ENCODE measurements at places on chromosomes 6 and 20. TPM values are rescaled to one million over a fixed set of nuclear protein-coding genes. Genes with fewer than 3 reads are reported as not detected.

DNA sequence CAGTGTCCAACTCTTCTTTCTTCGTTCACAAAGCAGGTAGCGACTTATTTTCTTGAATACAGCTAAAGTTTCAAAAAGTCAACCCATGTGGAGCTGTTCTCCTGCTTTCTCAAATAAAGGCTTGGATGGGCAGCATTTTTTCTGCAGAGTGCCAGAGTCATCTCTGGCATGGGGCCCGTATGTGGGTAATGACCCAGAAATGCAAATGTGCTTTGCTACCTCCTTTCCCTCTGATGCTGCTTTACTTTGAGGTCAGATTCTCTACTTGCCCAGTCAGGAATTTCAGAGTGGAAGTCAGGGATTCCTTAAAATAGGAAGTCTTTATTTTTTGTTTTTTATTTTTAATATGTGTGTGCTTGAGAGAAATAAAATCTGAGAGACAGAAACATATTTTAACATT, 4.9 kb downstream of the NKAIN2 start:
- DNase-seq, result no peak

DNA sequence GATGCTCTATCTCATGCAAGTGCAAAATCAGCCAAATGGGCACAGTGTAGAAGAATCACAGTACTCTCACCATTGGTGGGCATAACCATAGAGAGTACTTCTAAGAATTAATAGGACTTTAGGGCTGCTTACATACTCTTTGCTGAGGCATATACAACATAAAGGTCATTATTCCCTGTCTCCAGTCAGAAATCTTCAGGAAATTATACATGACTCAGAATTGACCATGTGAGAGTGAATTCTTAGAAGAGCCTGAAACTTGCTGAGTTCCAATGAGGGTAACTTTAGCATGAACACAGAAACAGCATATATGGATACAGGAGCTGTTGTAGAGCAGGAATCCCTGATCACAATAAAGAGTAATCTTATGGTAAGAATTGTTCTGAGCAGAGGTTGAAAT, 498.7 kb downstream of the TENT5A start:
- DNase-seq, result no peak

DNA sequence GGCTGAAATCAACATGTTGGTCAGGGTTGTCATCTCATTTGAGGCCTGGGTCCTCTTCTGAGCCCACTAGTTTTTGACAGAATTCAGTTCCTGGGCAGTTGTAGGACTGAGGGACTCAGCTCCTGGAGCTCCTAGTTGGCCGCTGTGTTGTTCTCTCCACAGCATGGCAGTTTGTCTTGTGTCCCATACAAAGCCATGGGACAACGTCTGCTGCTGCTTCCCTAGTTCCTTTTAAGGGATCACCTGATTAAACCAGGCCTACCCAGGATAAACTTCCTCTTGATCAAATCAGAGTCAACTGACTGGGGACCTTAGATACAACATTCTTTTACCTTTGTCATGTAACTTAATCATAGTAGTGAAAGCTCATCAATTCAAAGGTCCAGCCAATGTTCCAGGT, 141.0 kb downstream of the BCAS1 start:
- no peak for DNase-seq

DNA sequence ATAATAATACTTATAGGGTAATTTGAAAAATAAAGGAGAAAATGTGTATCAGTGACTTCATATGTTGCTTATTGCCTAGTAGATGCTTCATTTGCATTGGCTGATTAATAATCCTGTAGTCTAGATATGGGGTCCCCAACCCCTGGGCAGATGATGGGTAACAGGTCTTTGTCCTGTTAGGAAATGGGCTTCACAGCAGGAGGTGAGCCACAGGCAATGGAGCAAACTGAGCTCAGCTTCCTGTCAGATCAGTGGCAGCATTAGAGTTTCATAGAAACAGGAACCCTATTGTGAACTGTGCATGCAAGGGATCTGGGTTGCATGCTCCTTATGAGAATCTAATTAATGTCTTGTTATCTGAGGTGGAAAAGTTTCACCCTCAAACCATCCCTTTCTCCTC, 1049.5 kb upstream of the EPHA7 start:
- no peak for DNase-seq

- no peak for DNase-seq
Observed at GRCh38 chr6:36852481-36853147, 13.4 kb upstream of the CPNE5 start.

DNA sequence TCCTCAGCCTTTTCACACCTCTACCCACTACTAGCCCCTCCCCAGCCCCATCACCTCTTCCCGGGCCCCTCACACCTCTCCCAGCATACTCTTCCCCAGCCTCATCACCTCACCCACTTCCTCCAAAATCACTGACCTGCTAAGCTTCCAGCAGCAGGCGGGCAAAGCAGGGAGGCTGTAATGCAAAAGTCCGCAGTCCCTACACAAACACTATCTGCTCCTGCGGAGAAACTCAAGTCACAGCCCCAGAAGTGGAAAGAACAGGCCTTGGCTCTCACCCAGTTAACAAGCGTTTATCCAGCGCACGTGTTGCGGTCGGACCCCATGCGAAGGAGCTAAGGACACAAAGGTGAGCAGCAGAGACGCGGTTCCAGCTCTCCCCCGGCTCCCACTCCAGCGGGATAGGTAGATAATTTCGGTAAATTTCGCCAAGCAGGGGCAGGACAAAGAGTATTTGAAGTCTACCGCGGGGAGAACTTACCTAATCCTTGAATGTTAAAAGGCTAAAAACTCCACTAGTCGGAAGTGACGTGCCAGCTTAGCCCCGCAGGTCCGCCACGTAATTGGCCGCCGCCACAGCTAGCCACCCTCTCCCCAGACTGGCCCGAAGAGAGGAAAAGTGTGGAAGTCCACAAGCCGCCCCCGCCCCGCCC, 728 bp upstream of the TRIM39 start:
- DNase-seq, result peak; percentile 34

GRCh38 chr20:53981752-53982437, 88.5 kb downstream of the BCAS1 start:
- no peak for DNase-seq

- DNase-seq, result no peak
Observed at GRCh38 chr6:169188475-169188874, 65.2 kb downstream of the THBS2 start.

DNA sequence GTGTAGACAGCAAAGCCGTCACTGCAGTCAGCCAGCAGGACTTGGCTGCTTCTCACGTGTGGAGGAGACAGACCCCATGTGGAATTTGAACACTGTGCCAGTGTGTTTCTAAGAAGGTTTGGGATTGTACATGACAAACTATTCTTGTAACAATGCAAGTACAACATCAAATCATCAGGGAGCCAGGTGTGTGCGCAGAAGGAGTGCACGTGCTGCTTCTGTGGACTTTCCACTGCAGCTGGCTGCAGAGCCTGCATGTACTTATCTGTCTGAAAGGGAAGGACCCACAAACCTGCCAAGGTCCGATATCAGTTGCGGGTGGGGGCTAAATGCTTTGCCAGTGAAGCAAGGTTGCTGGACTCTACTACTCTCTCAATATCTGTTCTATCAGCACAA, 211.6 kb downstream of the WDR27 start:
- no peak for DNase-seq

DNA sequence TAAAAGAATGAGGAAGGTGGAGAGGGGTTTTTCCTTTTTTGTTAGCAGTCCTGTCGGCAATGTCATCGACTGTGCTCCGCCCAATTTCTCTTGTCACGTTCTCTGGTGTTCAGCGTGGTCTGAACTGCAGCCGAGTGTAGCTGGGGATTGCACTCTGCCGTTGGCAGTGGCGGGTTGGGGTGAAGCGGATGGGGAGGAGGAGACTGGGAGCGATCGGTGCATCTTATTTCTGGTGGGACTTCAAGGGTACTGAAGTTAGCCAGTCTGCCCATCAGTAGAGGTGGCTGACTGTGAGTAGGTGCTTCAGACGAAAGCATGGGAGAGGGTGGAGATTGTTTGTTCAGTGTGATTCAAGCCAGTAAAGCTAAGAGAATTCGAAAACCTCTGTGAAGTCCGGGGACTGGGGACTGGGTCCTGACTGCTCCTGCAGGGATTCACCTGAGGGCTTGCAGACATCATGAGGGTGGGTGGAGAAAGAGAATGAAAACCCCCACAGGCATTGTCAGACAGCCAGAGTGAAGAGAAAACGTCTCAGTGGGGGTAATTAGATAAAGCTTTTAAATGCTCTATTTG, 5.1 kb downstream of the RREB1 start:
- no peak for DNase-seq

DNA sequence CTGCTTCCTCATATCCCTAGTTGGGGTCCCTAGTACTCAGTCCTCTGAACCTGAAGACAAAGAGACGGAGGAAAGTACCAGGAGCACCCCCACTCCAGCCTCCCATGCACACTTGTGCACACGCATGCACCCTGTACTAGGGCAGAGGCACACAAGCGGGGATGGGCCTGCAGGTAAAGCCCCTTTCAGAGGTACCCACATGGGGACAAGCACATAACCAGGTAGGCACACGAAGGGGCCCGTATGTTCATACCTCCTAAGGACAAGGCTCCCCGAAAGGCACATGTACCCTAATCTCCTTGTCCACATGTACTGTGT, 1.1 kb downstream of the TMEM151B start:
- DNase-seq, result no peak

GRCh38 chr6:20028562-20028961, 183.7 kb downstream of the MBOAT1 start:
- DNase-seq, result no peak

GRCh38 chr20:51118216-51118615, 95.3 kb upstream of the KCNG1 start:
- no peak for DNase-seq

- no peak for DNase-seq
Observed at GRCh38 chr20:4802527-4802926, 80.8 kb downstream of the PRND start.

- DNase-seq, result no peak
Observed at GRCh38 chr6:89410788-89411144, 1.3 kb downstream of the RRAGD start.

DNA sequence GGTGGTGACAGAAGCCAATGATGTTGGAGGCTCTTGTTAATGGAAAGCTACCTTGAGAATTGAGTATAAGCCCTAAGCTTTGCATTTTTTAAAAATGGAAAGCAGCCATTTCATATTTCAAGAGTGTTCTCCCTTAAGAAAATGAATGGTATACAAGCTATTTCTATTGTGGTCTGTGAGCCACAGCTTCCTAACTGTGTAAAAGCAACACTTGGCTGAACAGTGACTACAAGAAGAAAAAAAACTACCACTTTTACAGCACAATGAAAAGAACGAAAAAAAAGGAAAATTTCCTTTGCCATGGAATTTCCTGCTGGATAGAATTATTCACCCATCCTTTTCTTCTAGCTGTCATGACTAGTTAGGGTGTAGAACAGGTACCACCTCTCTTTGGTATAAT, 397.1 kb upstream of the BTBD3 start:
- DNase-seq, result no peak

GRCh38 chr6:97023982-97024381, 99.5 kb downstream of the KLHL32 start:
- no peak for DNase-seq

- DNase-seq, result no peak
Observed at GRCh38 chr6:131851049-131851769, 43.4 kb downstream of the ENPP1 start.

DNA sequence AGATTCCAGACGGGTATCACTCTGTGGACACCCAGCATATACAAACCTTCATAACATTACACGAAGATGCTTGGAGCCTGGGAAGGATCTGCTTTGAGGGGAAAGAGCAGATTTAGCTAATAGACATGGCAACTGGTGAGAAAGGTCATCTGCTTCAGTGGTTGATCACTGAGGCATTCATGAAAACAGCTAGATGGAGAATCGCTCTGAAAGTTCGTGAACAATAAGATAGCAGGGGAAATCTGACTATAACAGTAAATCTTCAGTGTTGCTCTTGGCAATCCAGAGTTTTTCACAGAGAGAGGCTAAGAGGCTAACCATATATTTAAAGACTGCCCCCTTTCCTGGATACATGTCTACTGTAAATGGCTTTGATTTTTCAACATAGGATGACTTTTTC, 245.3 kb downstream of the FARS2 start:
- DNase-seq, result no peak

DNA sequence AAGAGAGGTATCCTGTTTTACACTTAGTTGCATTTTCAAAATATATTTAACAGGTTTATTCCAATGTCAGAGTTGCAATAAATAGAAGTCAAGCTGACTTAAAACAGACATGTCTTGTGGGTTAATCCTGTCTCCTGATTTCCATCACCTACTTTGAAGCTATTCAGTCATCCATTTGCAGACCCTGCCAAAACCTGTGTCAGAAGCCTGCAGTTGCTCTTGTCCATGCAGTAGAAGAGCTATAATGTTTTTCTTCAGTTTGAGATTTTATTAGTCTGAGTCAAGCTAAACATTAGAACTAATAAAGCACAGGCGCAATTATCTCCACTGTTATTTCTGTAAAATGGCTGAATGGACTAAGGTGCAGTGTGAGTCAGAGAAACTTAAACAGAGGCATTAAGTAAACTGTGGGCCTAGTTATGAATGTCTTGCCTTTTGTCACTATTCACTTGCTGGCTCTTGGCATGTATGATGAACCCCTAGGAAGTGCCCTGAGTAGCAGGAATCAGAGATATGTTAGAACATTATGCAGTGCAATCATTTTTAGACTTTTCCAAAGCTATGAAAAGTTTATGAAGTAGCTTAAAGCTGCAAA, 11.0 kb upstream of the HDGFL1 start:
- DNase-seq, result no peak

- no peak for DNase-seq
Observed at GRCh38 chr6:148431413-148431812, 88.8 kb downstream of the SASH1 start.

GRCh38 chr6:1575210-1576041, 34.3 kb upstream of the FOXC1 start:
- DNase-seq, result no peak

DNA sequence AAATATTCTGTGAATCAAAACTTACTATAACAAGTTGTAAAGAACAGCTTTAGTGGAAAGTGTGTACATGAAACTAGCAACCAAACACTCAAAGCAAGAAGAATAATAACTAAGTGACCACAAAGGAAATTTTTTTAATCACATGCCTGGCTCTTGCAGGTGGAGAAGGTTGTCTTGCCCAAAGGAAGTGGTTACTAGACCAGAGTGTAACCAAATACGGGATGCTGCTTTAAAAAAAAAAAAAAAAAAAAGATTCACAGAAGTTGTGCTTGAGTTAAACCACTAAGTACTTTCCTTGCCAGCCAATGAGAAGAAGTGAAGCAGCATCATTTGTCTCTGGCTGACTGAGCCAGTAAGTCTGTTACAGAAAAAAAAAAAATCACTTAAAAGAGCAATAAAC, 19.1 kb upstream of the HLA-DQB1 start:
- no peak for DNase-seq

GRCh38 chr6:167240034-167240541, 51.0 kb upstream of the UNC93A start:
- DNase-seq, result no peak

GRCh38 chr6:26532699-26533531, 5.3 kb upstream of the HMGN4 start:
- no peak for DNase-seq

TBXT gene
- total RNA-seq, result 0.25 TPM

DPPA5 gene
- total RNA-seq, result 1.5 TPM

PROKR2 gene
- total RNA-seq, result 3.3 TPM

CDYL gene
- 119 TPM for total RNA-seq

SGK2 gene
- 0.23 TPM for total RNA-seq

EPHA7 gene
- 6.8 TPM for total RNA-seq

GRM4 gene
- 18.7 TPM for total RNA-seq

OARD1 gene
- 35.8 TPM for total RNA-seq

BACH2 gene
- total RNA-seq, result 5.9 TPM

LGSN gene
- total RNA-seq, result 0.19 TPM

HLA-DRB5 gene
- total RNA-seq, result 1.0 TPM

FKBP5 gene
- total RNA-seq, result 40.4 TPM

OOEP gene
- total RNA-seq, result not detected

Measured in H1 (cell line).